ENCODE measurements at places on chromosomes 5 and 9.
A peak's percentile ranks its signal among the peaks of the same experiment; 100 is the strongest.

DNA sequence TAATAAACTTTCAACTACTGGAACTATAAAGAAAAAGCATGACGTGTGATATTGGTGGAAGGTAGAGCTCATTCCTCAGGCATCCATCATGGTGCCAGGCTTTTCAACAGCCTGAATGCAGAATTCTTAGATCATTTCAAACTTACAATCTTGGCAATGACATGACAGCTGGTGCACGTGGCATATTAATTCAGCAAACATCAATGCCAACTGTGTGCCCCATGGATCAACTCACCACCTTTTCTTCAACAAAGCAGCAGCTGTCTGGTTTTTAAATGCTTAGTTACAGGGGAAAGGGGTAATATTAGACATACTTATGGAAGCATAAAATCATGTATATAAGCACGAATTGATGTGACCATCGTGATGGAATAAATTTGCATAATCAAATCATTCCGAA lies 56.0 kb upstream of the OR13F1 start:
- no peak for DNase-seq

DNA sequence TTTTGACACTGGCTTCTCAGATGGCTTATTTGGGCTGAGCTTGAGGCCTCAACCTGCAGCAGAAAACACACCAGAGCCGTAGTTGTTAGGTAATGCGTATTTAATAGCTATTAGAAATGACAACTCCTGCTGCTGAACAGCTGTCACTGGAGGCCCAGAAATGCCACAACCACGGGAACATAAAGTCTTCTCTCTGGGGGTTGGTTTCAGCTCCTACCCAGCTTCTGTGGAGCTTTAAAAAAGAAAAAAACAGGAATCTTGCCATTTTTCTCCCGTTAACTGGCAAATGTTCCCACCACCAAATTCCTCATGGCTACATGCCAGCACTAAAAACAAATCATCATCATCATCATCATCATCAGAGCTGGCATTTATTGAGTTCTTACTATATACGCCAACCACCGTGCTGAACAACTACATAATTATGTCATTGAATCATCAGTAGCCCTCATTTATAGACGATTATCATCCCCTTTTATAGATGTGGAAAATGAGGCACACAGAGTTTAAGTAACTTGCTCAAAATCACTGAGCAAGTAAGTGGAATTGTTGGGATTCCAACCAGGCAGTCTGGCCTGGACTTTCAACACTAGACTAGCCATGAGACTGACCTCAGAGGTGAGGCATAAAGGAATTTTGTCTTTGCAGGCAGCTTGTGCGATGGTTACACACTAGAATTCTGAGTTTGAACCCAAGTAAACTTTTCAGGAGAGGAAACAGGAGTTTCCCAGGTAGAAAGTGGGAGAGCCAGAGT lies 185.3 kb upstream of the WWC1 start:
- DNase-seq: no peak

GRCh38 chr5:119355685-119356611 lies at the start of gene TNFAIP8:
TSS of gene TNFAIP8 (plus strand) at chr5:119356019. CDS start at chr5:119356091, 72 bp downstream.
- DNase-seq: peak; percentile 37

DNA sequence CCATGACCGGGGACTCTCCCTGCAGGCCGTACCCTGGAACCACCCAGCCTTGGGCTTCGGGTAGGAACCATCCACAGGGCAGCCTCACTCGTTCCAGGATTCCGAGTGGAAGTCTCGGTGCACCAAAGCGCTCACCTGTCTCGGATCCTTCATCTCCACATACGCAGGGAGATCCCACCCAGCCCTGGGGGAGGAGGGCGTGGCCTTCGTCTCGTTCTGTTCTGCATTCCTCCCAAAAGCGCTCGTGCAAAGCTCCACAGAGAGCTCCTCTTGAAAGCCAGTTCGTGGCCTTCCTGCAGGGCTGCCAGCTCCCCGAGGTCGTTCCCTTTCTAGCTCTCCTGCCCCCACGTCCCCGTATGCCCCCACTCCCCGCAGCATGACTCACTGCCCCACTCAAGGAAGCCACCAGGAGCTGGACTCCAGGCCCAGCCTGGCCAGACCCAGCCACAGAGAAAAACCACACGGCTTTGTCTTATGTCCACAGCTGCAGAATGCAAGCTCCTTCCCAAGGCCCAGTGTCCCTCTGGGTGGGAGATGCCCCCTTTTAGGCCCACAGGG lies 65.0 kb upstream of the SARDH start:
- DNase-seq: no peak

- DNase-seq: no peak
These were observed 34.0 kb downstream of the PUM3 start for GRCh38 chr9:2809692-2810419.

GRCh38 chr5:158616707-158617106 lies 483.0 kb downstream of the EBF1 start:
- no peak for DNase-seq

DNA sequence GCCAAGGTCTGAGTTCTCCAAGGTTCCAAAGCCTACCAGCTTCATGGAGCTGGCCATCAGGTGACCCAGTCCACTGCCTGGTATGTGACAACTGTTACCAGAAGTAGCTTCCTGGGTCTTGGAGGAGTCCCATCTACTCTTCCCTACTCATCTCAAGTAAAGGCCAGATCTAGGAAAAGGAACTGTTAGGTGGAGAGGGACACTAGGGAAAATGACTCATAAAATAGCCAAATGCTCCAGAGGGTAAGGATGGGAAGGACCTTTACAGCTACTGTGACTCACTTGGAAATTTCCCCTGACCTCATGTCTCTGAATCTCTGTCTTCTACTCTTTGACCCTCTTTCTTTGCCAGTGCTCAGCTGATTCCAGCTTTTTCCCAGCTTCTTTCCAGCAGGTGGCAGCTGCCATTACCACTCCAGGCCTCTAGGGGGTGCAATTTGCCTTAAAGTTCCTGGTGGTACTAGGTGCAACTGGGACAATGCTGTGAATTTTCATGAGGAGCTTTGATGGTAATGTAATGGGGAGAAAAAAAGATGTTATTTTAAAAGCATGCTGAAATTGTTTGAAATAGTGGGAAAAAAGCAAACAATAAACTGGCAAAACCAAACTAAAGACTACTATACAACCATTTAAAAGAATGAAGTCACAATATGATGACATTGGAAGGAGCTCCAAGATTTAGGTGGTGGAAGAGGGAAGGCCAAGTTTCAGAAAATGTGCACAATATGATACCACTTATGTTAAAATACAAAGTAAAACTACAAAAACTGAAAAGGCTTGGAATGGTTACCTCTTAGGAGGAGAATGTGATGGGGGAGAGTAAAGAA lies 27.1 kb upstream of the MYORG start:
- DNase-seq: peak; percentile 73

- no peak for DNase-seq
These were observed 5.5 kb downstream of the MLLT3 start for GRCh38 chr9:20616808-20617207.

All from natural killer cell (primary cell).